ENCODE measurements at places on chromosomes 2 and 18. TPM values are rescaled to one million over a fixed set of nuclear protein-coding genes. Genes with fewer than 3 reads are reported as not detected.

C2orf76 gene
- 9.8 TPM for total RNA-seq

- no peak for DNase-seq
These were observed 121.0 kb downstream of the SUCLG1 start for GRCh38 chr2:84338069-84338468.

FKBP1B gene
- total RNA-seq, result 60.0 TPM

- no peak for DNase-seq
These were observed 110.4 kb downstream of the CBLN2 start for GRCh38 chr18:72433756-72434155.

GRCh38 chr2:169507698-169508097 is 1.8 kb upstream of the KLHL41 start:
- no peak for DNase-seq

DNA sequence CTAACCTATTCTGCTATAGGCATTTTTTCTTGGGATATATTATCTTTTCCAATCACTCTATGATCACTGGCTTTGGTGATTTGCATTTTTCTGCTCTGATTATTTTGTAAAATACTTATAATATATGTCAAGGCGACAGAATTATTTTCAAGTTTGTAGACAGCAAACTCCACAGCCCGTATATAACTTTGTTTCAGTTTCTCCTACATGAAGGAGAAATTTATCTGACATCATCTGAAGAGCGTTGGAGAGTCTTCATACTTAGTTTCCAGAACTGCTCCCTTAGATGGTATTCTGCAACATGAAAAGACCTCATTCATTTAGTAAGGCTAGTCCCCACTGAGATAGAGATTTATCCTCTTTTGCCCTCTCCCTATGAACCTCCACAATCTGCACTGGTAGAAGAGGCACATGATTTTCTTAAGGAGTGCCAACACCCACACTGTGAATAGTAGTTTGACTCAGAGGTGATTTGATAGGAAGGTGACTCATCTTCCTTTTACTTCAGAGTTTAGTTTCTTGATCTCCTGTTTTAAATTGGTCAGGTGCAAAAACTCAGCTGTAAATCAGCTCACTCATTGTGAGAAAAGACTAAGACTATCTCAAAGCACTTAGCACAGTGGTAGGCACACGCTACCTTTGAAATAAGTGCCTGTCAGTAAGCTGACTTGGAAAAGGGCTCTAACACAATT is 1848.6 kb upstream of the CELF4 start:
- DNase-seq, result no peak

GRCh38 chr2:214192711-214193110 is 218.1 kb upstream of the VWC2L start:
- DNase-seq, result no peak

DNA sequence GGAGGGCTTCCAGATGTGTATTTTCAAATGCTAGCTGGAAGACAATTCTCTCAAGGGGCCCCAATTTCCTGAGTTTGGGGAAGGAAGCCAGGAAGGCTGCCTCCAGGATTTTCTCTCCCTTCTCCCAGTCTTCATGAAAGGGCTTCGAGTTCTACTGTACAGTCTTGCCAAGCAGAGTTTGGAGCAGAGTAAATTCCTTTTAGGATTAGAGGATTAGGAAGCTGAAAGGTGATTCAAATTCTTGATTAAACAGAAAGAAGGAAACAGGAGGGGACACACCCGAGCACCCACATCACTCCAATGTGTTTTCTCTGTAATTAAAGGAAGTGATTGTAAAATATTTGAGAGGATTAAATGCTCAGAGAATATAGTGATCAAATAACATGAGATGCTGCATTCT is 217.8 kb downstream of the SETBP1 start:
- DNase-seq, result no peak

GRCh38 chr2:40087434-40087833 is 308.4 kb upstream of the THUMPD2 start:
- no peak for DNase-seq

- DNase-seq, result no peak
These were observed 108.7 kb downstream of the GFPT1 start for GRCh38 chr2:69278366-69278765.

- DNase-seq, result no peak
These were observed 833.1 kb downstream of the BCL11A start for GRCh38 chr2:59720296-59720866.

CYS1 gene
- 2.0 TPM for total RNA-seq

DNA sequence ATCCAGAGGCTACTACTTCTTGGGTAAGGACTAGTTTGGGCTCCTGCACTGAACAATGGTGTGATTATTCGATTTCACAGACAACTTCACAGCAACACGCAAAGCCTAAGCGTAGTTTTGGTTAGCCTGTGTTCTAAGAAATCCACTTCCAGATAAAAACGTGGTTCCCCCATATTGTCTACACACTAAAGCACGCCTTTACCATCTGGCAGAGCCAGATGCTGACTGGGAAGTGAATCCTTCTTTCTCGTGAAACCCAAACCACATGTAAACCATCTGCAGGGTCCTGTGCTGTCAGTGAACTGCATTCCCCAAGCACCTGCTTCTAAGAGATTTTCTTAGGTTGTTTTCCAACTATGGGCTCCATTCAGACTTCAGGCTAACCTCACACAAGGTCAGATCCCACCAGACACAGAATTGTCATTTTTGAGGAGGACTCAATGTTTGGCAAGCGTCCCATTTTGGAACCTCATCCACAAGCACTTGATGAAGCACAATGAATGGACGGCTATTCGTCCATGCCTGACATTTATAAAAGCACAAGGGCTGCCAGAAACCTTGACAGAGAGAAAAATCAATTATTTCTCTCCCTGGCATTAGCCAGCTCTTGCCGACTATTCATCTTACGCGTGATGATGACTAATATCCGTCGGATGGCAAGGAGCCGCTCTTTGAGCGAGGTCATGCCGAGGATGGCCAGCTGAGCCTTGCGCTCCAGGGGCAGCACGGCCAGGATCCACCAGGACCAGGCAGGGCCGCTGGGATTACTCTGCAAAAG is 38.4 kb downstream of the LONRF2 start:
- DNase-seq, result no peak

DNA sequence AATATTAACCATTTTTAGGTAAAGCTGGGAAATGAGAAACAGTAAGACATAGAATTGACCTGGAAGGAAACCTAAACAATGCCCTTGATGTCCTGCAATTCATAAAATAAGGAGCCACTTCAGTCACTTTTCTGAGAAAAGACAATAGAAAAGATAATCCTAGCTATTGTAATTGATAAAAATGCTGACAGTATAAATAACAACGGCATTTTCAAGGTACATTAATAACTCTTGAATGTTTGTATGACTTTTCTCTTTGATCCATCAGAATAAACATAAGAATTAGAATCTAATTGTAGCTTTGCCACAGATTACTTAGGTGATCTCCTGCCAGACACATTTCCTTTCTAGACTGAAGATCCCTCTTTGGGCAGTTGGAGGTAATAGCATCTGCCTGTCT is 719.5 kb downstream of the SLC4A3 start:
- no peak for DNase-seq

KCNE4 gene
- total RNA-seq, result 3.7 TPM

SERPINB12 gene
- total RNA-seq, result not detected

C2orf42 gene
- total RNA-seq, result 32.0 TPM

CNRIP1 gene
- 74.2 TPM for total RNA-seq

DNA sequence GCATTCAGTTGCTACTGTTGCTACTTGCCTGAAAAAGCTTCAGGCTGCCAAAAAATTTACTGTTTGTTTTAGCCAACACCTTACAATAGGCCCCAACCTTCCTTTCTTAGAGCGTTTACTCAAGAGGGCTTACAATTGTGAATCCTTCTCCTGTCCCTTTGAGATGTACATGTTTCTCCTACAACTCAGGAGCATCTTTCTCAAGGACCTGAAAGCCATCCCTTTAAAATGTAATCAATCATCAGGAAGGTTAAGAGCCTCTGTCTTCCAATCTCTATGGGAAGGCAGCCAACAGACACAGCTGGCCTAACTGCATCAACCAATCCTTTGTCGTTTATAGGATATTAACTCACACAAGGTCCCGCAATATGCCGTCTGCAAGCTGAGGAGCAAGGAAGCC is 3.4 kb upstream of the IER3IP1 start:
- DNase-seq, result no peak

DNA sequence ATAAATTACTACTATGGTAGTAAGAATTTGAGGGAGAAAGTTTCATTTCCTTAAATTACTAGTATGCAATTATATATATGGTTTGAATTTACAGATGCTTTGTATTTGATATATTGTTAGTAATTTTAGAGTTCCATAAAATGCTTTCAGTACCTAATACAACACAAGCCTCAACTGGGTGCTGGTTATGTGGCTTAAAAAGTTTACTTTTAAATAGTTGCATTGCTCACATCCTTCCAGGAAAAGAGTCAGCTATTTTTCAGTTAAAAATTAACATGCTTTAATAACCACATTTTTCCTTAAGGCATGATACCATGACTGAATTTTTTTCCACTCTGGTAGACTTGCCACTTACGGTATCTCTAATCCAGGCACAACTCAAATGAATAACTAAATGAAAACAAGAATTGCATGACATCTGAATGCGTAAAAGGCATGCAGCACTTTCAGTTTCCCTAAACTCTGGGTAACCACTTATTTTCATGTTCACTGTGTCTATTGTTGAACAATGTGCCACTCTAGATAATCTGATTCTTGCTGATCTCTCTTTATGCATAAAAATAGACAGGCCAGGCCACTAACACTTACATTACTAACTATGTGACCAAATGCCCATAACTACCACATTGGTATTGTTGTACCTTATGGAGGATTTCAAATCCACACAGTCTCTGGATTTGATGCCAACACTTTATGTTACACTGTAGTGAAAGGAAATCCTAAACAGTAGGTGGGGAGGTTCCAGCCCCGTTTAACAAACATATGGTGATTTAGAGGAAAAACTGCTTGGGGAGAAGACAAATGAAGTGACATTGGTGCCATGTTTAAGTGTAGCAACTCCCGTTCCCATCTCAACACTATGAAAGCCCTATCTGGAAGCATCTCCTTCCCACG is 35.5 kb upstream of the SLC35F5 start:
- no peak for DNase-seq

DNA sequence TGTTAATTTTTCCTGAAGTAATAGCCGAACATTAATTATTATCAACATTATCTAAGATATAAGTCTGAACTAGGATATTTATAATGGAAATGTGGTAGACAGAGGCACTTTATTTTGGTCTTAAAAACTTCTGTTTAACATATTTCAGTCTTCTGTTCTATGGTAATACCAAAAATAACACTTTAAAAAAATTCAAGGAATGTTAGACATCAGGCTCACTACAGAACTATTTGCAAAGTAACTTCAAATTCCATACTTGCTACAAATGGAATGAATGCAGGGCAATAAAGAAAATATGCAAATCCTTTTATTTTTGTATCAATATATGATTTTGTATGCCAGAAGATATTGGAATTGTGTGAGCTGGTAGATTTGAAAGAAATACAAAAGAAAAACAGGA is 345.5 kb upstream of the DSEL start:
- no peak for DNase-seq

- no peak for DNase-seq
These were observed 40.1 kb downstream of the EPB41L3 start for GRCh38 chr18:5503740-5504139.

DNA sequence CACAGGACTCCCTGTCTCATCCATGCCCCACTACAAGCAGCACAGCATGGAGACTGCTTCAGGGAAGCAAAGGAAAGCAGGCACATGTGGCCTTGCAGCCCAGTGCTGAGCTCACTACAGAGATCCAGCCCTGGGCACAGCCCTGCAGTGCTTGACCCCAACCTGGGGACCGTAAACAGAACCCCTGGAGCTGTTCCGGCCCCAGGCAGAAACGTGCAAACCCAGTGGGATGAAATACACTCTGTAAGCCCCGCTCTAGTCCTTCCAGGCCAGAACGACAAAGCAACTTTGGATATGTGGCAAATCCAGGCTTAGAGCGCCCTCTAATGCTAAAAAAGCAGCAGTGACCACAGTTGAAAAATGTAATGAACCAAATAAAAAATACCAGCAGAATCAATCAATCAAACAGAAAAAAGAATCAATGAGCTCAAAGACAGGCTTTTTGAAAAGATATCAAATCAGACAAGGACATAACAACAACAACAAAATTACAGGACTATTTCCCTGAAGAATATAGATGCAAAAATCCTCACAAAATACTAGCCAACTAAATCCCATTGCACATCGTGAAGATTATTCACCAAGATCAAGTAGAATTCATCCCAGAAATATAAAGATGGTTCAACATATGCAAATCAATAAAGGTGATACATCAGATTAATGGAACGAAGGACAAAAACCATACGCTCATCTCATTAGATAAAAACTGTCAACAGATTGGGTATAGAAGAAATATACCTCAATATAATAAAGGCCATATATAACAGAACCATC is 45.6 kb downstream of the ZNF519 start:
- DNase-seq, result no peak

EVA1A gene
- total RNA-seq, result 1.1 TPM

GRCh38 chr2:70115646-70116442 is 28.6 kb downstream of the PCBP1 start:
- DNase-seq, result no peak

GRCh38 chr18:70808481-70809056 is 519.7 kb downstream of the SOCS6 start:
- DNase-seq, result no peak

DNA sequence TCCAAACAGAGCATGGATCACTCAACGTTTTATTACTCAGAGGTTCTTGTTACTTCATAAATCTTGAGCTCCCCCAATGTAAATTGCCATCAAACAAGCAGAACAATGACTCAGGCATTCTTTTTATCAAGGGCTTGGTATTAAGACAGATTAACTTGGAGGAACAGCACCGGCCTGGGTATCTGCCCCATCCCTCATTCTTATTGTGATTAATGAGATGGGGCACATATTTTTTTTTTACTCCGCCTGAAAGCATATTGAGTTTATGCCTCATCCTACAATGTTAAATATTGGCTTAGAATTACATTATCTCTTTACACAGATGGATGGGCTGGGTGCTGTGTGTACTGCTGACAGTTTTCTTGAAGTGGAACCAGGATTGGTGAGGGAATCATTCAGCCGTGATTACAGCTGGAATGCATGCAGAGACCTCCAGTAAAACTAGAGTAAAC is 387.3 kb downstream of the CLIP4 start:
- no peak for DNase-seq

- no peak for DNase-seq
These were observed 83.7 kb upstream of the RBM44 start for GRCh38 chr2:237714690-237715458.

DNA sequence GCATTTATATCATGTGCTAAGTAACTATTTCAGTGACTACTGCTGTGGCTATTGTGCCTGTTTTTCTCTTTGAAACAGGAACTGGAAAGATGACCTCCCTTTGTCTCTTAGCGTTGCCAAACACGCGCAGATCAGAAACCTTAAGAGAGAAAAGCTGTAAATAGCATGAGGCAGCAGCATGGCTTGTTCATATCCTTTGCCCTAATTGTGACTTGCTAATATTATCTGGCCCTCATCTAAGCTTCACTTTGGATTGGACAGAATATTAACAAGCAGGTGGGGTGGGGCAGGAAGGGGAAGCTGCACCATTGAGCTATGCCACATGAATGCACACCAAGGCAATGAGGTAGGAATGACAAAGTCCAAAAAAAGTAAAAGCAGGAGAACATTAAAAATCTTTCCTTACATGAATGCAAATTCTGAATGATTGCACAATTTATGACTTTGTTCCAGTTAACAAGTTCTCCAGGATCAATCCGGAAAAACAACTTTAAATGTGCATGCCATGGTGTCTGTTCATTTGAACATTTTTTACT is 128.4 kb downstream of the IRS1 start:
- no peak for DNase-seq

NYAP2 gene
- total RNA-seq, result 7.8 TPM

SP140 gene
- 1.1 TPM for total RNA-seq

RNF144A gene
- total RNA-seq, result 41.5 TPM

- no peak for DNase-seq
These were observed 150.2 kb upstream of the LHCGR start for GRCh38 chr2:48905696-48906095.

GRCh38 chr2:241888641-241889040 is 19.1 kb downstream of the RTP5 start:
- DNase-seq, result no peak

All from occipital lobe (tissue), 3 donors.